Adipocyte (in vitro differentiated cells): ENCODE measurements at places on chromosomes 7 and 10.

GRCh38 chr10:124213471-124213870 is 120.1 kb upstream of the CHST15 start:
- peak; percentile 55 for DNase-seq

DNA sequence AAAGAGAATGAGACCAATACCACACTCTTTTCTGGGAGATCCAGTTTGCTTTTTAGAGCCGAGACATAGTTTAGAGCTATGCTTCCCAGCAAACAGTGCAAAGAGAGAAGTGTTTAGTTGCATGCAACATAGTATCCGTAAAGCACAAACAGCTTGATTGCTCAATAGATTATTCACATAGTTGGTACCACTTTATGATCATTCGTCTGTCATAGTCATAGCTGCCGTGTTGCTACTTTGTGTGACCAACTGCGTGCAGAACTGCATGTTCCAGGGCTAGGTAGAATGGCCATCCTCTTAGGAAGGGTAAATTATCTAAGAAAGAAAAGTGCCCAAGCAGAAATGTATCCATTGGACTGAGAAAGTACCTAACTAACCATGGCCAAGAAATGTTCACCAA is 203.5 kb upstream of the DKK1 start:
- no peak for DNase-seq

DNA sequence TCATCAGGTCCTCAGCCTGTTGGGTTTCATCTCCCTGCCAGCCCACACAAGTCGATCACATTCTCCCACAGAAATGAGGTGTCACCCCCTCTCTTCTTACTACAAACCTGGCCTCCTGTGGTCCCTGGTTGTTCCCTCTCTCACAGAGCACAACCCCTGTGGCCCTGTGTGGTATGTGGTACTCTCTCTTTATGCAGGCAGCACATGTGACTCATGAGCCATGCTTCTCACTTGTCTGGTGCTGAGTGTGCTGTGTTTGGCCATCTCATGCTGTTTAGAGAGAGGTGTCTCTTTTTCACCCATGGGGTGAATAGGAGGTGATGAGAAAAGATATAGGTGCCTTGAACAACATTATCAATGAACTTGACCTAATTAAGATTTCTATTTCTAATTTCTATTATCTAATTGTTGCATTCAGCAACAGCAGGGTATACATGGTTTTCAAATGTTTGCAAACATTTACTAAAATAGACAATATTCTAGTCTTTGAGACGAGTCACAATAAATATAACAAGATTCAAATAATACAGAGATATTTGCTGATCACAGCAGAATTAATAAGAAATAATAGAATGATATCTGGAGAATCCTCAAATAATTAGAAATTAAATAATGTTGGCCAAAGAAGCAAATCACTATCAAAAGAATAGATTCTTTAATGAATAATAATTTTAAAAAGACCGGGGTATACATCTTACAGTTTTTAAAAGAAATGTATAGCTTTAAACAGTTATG is 633.8 kb upstream of the IGFBP3 start:
- DNase-seq = peak; percentile 18

GRCh38 chr7:67854221-67855178 is 857.9 kb downstream of the TYW1 start:
- peak; percentile 27 for DNase-seq

- peak; percentile 70 for DNase-seq
These were observed 28.7 kb downstream of the VTI1A start for GRCh38 chr10:112475575-112476218.

GRCh38 chr7:100896732-100897608 is 1.3 kb upstream of the ACHE start:
- DNase-seq = peak; percentile 80

DNA sequence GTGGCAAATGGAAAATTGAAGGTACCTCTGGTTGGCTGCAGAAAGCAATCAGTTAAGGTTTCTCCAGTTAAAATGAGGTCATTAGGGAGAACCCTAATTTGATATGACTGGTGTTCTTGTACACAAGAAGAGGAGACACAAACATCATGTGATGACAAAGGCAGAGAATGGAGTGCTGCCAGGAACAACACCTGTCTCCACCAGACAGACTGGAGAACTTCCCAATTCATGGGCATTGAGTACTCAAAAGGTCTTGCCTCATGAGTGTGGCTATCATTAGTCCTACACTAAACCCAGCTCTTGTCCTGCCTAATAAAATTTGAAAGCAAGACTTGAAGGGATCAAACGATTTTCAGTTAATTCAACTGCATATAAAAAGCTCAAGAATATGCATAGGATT is 152.6 kb downstream of the PTPN20 start:
- DNase-seq = no peak

- DNase-seq = peak; percentile 29
These were observed 13.0 kb upstream of the DLG5 start for GRCh38 chr10:77939561-77940001.

DNA sequence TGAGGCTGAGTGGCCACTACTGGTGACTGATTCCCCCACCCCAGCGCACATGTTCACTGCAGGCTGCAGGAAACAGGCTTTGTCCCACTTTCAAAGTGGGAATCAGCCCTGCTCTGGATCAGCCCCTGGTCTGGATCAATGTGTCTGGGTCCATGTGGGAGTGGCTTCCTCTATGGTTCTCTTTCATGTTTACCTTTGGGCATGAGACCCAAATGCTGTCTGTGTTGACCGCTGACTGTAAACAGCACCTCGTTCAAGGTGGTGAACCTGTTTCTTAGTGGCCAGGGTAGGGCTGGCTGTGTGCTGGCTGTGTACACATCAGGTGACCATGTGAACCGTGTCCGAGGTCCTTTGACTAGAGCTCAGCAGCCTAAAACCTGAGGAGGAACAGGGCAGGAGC is 121.8 kb downstream of the CAMK1D start:
- DNase-seq = no peak

DNA sequence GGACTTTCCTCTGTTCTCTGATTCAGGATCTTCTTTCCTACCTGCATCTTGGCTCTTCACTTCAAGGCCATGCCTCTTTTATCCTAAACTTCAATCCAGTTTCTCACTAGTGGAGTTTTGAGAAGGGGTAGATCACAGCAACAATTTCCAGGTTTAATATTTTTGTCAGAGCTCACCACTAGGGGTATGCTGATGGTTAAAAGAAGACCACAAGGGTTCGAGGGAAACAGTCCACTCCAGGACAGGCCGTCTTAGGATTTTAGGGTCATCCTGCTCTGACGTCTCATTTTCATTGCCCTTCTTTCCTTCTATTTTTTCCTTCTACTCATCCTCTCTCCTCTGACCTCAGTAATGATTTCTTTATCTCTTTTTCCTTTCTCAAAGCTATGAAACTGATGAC is 11.3 kb downstream of the STAG3 start:
- DNase-seq = no peak

- DNase-seq = no peak
These were observed 178.2 kb upstream of the PITRM1 start for GRCh38 chr10:3350617-3351258.

DNA sequence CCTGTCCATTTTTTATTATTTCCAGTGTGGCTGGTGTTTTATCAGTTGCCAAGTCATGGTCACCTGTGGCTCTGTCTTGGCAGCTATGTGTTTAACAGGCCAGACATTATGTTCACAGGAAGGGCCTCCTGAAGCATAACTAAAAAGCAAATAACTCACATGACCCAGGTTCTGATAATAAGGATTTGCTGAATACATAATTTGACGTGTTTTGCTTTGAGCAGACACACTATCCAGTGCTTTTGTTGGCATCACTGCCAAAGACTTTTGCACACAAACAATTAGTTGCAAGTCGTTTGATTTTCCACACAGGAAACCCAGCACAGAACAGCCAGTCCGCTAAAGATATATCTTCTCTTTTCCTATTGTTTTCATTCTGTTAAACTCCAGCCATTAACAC is 173.6 kb downstream of the ARL4A start:
- no peak for DNase-seq

GRCh38 chr10:104259999-104260774 is 5.5 kb downstream of the GSTO1 start:
- DNase-seq = no peak

DNA sequence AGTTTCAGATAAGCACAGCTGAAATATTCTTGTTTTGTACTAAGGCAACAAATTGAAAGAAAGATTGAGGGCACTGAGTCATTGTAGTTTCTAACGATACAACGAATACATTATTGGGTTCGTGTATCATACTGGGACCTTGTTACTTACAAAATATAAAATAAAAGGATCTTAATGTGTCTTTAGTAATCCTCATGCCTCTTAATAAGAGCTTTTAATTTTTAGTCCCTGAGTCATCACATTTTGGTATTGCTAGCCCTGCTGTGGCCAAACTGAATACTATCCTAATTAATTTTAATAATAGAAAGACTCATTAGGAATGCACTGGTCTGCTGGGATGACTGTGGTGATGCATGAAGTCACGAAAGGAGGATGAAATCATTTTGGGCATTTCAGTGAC is 309.7 kb downstream of the EXOC4 start:
- no peak for DNase-seq

- DNase-seq = no peak
These were observed 4.7 kb upstream of the CXCL12 start for GRCh38 chr10:44389556-44389955.

- no peak for DNase-seq
These were observed 230.0 kb downstream of the SNX13 start for GRCh38 chr7:17710312-17710711.

- no peak for DNase-seq
These were observed 32.8 kb downstream of the NOD1 start for GRCh38 chr7:30445770-30446169.
